Umbilical cord (tissue), 2 donors: ENCODE measurements at places on chromosomes 16 and 17.

GRCh38 chr16:52558448-52558847 is 11.5 kb upstream of the TOX3 start:
- no peak for DNase-seq

DNA sequence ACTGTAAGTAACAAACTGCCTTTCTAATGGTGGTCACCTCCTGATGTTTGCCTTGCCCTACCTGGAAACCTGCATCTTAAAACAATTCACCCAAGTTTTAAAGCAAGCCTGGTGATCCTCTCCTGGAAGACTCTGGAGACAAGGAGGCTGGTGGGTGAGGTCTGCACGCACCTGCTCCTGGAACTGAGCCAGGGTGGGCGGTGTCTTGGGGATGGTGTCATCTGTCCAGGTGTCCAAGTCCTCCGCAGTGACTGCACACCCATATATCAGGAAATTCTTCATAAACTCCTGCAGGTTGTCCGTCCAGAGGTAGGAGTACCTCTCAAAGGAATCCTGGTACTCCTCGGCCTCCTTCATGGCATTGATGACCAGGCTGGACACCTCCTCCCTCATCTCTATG is 44.9 kb downstream of the DNAH17 start:
- DNase-seq: no peak

DNA sequence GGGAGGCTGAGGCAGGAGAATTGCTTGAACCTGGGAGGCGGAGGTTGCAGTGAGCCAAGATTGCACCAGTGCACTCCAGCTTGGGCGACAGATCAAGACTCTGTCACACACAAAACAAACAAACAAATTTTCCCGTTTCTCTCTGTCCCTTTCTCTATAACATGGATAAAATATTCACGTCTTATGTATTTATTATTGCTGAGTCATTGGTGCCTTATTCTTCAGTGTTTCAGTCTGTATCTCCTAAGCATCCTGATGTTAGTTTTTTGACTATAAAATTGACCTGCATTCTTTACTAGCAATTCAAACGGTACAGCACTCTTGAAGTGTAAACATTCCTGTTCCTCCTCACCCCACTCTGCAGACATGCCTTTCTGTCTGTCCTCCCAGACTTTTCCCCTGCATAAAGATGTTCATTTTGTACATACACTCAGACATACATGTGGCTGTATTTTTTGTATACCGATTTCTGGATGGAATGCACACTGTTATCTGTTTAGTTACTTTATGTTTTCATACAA is 16.4 kb downstream of the DHODH start:
- no peak for DNase-seq

- no peak for DNase-seq
Measured at GRCh38 chr16:29231244-29231643, 175.3 kb downstream of the NPIPB11 start.

DNA sequence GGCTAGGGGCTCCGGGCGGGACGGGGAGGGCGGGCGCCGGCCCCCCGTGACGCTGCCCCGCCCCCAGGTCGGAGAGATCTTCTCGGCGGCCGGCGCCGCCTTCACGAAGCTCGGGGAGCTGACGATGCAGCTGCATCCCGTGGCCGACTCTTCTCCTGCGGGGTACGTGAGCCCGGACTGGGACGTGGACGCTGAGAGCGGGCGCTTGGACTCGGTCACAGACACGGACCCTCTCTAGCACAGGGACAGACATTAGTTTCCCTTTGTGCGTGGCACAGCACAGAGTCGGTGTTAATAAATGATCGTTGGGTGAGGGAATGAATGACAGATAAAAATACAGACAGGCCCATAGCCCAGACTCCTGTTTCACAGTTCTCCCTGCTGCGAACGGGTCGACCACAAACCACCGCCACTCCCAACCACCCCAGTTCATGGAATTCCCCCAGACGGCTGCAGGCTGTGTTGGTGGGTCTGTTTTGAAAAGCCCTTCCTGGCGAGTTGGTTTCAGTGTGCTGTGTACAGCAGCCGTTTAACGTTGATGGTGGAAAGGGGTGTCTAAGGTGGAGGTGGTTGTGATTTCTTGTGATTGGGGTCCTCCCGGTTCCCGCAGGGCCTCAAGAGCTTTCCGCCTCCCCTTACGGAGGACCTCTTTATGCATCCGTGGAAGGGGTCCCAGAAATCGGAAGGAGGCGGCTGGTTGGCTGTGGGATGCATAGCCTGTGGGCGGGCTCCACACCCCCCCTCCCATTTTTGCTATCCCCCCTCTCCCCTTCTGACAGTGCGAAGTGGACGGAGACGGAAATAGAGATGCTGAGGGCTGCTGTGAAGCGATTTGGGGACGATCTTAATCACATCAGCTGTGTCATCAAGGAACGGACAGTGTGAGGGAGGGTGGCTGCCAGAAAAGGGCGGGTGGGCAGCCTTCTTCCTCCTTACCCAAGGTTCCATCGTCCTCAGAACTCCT is 2.9 kb downstream of the RNASEK start:
- DNase-seq: no peak

- DNase-seq: no peak
Measured at GRCh38 chr16:30023586-30023985, 588 bp downstream of the C16orf92 start.

DNA sequence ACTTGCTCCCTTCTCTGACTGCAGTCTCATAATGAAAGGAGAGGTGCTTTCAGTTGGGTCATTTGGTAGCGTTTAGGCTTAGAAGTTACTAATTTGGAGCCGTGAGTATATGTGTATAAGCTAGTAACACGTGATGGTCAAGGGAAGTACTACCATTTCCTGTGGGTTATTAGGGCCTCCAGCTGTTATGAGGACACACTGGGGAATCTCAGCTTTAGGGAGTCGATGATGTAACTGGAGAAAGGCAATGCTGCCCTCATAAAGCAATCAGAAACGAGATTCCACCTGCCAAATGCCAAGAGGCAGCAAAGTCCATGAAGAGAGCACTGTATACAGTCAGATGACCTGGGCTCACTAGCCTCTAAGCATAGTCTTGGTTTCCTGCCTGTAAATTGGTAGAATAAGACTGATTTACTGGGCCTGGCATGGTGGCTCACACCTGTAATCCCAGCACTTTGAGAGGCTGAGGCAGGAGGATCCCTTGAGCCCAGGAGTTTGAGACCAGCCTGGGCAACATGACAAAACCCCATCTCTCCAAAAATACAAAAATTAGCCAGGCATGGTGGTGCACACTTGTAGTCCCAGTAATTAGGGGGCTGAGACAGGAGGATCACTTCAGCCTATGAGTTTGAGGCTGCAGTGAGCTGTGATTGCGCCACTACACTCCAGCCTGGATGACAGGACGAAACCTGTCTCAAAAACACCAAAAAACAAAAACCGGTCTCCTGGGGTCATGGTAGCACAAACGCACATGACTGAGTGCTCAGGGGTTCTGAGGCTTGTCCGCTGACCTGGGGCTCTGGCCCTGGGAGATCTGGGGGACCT is 53.0 kb downstream of the SF3B3 start:
- DNase-seq: peak; percentile 58

DNA sequence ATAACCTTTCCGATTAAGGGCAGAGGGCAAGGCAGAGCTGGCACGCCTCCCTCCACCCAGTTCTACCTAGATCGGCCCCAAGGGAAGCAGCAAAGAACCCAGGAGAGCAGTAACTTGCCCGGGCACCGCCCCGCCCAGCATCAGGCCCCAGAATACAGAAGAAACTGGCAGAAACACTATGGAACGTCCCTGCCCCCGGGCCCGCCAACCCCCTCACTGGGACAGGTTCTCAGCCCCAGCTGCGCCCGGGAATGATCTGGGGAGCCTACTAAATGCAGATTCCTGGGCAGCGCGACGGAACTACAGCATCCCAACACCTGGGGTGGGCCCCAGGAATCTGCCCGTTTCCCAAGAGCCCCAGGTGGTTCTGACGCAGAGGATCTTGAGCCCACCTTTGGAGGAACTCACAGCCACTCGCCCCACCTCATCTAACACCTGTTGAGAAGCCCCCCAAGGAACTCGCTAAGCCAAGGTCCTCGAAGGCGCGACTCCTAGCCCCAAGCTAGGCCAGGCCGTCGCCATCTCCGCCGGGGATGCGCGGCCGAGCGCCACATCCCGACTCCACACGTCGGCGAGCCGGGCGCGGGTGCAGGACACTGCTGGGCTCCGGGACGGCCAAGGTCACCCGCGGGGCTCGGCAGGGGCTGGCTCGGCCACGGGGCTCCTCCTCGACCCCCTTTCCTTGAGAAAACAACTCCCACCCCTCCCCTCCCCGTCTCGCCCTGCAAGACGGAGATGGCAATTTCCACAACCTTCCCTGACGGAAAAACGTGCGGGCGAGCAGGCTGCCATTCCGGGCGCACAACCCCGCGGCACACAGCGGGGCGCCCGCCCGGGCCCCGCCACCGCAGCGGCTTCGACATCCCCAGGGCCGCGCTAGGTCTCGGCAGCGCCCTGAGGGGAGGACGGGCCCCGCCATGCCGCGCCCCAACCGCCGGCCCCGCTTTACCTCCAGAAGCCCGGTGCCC is 913 bp downstream of the CDIP1 start:
- no peak for DNase-seq

DNA sequence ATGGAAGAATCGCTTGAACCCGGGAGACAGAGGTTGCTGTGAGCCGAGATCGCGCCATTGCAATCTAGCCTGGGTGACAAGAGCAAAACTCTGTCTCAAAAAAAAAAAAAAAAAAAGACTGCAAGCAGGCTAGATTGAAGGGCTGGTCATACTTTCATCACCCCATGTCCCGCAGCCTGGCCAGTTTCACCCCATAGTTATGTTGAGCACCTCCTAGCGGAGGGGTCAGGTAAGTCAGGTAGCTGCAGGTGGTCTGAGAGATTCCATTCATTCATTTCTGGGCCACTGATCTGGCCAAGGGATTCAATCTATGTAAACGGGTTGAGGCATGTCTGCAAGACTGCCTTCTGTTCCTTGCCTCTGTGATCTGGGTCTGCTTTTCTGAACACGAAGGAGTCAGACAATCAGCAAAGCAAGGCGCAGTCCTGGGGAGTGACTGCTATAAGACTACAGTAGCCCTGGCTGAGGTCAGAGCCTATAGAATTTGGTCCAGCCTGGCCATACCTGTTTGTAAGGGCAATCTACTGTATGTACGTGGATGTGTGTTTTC is 23.6 kb upstream of the BPTF start:
- no peak for DNase-seq

DNA sequence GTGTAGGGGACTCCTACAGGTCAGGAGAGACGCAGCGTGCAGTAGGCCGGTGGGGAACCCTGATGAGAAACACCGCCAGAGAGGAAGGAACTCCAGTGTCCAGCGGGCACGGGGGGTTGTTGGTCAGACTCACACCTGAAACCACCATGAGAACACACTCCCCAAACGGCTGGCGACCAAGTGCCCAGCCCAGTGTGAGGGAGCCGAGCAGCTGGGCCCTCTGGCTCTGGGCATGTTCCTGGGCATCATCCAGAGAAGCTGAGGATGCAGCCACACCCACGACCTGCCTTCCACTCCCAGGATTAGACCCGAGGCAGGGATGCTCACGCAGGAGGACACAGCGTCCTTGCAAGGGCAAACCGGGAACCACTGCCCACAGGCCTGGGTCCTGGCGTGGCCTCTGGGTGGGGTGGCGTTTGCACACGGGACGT is 108.3 kb upstream of the ZNF750 start:
- DNase-seq: no peak

- no peak for DNase-seq
Measured at GRCh38 chr16:78510496-78510895, 411.0 kb downstream of the WWOX start.

DNA sequence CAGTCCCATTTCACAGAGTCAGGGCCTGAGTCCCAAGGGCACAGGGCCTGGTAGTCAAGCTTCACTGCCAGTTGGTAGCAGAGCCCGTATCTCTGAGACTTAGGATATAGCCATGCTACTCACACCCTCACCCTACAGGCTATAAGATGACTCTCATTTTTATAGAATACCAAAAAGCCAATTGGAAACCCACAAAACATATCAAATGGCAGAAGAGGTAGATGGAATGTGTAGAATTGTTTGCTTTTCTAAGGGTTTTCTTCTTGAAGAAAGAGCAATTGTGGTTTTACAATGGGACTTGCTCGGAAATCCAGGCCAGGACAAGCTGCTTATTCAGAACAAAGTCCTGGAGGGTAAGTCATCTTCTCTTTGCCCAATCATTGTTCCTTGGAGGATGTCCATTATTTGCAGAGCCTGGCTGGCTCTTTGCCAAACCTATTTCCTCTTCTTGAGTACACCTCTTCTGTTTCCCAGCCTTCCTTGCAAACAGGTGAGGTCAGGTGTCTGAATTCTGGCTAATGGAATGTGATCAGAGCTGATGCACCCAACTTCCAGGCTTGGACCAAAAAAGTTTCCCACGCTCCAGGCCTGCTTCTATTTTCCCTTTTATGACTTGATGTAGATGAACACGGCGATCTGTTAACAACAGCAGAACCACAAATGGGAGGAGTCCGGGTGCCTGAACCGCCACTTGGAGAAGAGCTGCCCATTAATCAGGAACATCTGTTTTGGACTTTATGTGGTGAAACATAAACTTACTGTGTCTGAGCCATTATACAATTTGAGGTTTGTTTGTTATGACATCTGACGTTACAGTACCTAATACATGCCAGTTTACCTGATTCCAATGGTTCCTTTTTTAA is 16.9 kb upstream of the CCL22 start:
- DNase-seq: peak; percentile 19

- no peak for DNase-seq
Measured at GRCh38 chr17:80089762-80090161, 11.6 kb upstream of the GAA start.

DNA sequence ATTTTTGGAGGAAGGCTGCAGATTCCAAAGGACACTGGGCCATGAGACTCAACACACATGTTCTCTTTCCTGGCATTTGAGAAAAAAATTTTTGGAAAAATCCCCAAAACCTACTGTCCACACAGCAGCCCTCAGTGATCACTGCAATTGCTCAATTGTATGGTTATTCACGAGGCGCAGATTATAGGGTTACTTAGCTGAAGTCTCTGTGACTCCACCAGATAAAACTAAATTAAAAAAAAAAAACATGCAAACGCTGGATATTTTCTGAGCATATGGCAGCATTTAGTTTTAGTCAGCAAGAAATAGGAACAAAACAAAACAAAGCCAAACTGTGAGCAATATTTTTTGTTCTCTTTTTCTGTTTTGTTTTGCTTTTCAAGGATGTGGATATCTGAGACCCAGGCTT is 83.8 kb upstream of the FAM20A start:
- peak; percentile 39 for DNase-seq

- DNase-seq: no peak
Measured at GRCh38 chr16:24414534-24414933, 124.8 kb upstream of the RBBP6 start.

DNA sequence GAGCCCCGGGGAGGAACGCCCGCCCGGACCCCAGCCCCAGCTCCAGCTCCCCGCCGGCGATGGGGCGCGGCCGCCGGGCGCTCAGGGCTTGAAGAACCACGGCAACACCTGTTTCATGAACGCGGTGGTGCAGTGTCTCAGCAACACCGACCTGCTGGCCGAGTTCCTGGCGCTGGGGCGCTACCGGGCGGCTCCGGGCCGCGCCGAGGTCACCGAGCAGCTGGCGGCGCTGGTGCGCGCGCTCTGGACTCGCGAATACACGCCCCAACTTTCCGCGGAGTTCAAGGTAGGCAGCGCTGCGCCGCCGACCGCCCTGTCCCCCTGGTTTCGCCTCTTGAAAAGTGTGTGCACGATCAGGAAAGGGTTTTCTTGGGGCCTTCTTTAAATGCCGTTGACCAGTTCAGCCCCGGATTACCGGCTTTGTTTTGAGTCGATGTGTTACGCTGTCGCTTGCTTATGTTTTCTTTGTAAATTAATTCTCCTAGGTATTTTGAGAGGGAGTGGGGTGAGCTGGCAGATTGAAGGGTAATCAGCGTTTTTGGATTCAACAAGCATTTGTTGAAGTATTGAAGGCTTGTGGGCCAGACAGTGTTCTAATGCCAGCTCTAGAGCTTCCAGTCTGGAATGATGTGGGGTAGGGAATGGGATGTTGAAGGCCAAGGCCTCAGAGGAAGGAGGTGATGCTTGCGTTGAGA is 681 bp downstream of the USP43 start:
- DNase-seq: no peak

GRCh38 chr17:43846963-43847371 is at the start of gene CD300LG:
TSS of gene CD300LG (plus strand) at chr17:43847176. CDS start at chr17:43847217, 41 bp downstream.
- DNase-seq: no peak
